ENCODE measurements at places on chromosomes 4 and X.
A peak's percentile ranks its signal among the peaks of the same experiment; 100 is the strongest.

DNA sequence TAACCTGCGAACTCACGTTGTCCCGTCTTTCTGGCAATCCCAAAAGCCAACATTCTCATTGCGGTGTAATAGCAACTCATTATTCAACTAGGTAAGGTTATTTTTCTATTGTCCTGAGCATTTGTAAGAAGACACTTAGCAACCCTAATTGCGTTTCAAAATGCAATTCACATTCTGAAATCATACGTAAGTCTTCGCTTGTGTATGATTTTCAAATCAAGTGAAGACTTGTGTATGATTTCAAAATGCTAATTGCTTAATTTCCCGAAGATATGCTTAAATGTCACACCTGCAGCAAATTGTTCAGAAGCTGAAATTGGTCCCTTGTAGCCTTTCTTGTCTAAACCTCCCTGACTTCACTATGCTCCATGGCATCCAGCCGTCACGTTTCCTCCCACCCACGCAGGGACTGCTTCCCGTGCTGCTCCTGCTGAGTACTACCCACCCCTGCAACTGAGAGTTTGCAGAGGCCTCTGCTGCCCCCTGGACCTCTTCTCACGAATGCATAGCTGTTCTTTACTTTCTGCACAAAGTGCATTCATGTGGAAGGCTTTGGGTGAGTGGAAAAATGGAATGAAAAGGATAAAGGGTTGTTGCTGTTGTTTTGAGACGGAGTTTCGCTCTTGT lies 40.8 kb upstream of the CLDN24 start:
- DNase-seq = peak; percentile 54

DNA sequence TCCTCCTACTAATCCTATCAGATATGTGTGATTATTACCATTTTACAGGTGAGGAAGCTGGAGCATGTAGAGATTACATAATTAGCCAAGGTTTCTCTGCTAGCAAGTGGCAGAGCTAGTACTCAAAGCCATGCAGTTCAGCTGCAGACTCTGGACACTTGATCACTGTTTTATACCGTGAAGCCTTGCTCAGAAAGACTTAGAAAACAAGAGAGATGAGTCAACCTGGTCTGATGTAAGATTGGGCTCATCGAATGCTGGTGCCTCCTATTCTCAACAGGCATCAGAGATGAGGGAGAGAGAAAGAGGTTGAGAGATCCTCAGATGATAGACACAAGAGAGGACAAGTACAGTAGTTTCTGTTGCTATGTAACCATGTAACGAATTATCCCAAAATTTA lies 19.0 kb upstream of the PDE5A start:
- peak; percentile 72 for DNase-seq

GRCh38 chr4:173370130-173370476 lies 651 bp upstream of the SAP30 start:
- DNase-seq = no peak

DNA sequence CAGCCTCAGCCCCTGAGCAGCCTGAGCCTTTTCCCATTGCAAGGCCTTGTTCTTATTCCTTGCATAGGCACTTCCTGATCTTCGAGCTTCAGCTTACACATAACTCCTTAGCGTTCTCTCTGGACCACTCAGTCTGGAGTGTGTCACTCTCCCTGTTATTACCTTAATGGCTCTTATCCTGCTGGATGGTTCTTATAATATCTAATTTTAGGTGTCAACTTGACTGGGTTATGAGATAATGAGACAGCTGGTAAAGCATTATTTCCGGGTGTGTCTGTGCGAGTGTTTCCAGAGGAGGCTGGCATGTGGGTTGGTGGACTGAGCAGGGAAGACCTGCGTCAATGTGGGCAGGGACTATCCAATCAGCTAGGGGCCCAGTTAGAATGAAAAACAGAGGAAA lies 75.7 kb downstream of the HAUS3 start:
- DNase-seq = no peak

GRCh38 chr4:39255871-39256270 lies 73.5 kb downstream of the WDR19 start:
- no peak for DNase-seq

DNA sequence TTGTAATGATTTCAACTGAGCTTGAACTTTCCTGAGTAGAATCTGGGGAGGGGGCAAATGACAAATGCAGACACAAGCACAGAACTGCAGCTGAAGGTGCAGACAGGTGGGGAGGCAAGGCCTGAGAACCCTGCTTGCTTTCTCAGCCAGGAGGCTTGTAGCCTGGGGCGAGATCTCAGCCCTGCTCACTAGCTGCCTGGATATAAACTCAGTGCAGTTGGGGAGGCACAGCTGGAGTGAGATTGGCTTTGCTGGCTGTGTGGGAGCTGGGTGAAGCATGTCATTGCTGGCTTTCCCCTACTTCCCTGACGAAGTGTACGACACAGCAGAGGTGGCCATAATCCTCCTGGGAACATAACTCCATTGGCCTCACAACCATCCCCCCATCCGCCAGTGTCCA lies 55.5 kb upstream of the NEXMIF start:
- no peak for DNase-seq

- DNase-seq = peak; percentile 58
These were observed 158.1 kb downstream of the ATP10D start for GRCh38 chr4:47642985-47643760.

DNA sequence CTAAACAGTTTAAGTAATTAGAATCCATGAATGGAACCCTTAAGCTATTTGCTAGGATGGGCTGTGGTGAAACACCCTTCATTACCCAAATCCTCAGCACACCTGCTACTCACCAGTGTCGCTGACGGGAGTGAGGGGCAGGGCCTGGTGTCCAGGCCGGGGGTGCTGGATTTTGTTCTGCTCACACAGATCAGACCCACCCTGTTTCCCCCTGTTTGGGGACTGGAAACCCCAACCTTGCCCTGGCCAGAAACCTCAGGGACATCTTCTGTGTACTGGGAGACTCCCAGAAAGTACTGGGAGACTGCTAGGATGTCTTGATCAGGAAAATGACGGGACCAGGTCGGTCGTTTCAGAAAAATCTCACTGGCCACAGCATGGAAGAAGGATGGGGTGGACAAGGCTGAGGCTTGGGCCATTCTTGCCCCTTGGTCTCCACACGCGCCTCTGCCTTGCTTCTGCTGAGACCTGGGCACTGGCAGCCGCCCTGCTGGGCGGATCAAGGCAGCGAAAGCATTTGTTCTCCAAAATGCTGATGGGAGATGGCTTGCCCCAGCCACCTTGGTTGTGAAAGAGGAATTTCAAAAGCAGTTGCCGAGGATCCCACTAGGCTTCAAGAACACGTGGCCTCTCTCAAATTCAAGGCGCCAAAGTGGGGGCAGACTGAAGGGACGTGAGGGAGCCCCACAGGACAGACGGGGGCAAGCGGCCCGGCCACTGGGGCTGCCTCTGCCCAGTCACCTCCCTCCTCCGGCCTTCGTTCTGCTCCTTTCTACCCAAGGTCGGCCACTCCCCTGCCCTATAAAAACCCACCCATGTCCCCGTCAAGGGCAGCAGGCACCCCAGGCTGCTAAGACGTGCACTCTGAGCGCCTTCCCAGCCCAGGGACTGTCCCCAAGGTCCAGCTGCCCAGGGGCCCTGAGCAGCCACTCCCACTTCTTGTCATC lies 23.5 kb upstream of the PDE6B start:
- no peak for DNase-seq

DNA sequence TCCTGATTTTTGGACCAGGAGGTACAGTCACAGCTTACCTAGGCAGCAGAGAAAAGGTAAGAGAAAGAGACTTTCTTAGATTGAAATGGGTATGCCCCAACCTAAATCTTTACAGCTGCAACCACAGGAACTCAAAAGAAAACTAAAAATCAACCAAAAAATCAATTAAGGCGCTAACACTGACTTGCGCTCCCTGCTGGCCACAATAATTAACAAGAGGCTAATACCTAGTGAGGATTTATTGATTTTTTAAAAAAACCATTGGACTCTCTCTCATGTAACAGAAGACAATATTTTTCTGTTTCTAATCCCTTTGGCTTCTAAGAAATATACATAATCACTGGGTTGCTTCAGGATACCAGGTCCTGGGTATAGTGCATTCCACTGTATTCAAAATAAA lies 153.9 kb upstream of the TENM3 start:
- peak; percentile 33 for DNase-seq

GRCh38 chrX:71164071-71164470 lies 19.4 kb downstream of the NLGN3 start:
- DNase-seq = no peak

GRCh38 chr4:159169404-159170302 lies 66.8 kb downstream of the RAPGEF2 start:
- no peak for DNase-seq

DNA sequence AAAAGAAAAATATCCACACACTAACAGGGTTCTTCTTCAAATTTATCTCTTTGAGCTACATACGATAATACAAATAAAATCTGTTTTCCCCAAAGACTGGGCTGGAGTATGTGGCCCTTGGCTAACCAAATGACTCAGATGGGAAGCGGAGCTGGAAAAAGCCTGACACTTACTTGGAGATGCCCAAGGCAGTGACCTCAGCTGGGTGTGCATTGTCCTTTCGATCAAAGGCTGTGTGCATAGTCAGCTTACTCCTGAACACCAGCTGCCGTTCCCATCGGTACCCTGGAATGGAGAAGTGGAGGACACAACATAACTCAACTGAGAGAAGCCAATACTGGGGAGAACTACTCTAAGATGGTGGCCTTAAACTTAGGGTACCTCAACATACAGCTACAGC lies 95.1 kb downstream of the CDS1 start:
- no peak for DNase-seq

- DNase-seq = peak; percentile 75
These were observed 111.9 kb upstream of the TMEM164 start for GRCh38 chrX:109890910-109891502.

DNA sequence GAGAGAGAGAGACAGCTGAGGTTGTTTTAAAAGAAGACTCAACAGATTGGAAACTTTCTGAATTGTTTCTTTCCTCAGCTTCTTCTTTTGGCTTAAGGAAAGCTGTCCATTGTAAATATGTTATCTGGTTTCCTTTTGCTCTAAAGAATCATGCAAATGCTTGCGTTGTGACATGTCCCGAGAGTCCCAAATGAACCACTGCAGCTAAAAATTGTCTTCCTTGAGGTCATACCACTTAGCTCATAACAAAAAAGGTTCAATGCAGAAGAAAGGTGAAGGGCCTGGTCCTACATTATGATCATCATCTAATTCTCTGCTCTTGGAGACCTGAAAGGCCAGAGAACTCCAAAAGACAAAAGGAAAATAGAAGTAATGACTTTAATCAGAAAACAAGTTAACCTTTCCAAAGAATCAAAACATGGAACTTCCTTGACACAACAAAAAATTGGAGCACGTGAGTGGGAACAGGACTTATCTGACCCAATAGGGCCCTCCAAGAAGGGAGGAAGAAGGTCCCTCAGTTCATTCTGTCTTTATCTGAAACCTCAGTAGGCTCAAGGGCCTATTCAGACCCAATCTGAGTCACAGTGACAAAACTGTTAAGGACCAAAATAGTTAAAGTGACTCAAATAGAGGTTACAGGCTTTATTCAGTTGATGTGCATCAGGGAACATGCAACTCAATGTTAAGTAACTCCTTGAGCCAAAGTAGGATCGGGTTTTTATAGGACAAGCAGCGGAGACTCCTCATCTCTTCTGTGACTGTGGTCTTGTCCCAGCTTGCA lies 14.7 kb upstream of the VSIG1 start:
- DNase-seq = no peak

Measured in choroid plexus epithelial cell (primary cell).